ENCODE measurements at places on chromosomes 7 and 10.
A peak's percentile ranks its signal among the peaks of the same experiment; 100 is the strongest.

- no peak for DNase-seq
These were observed 34.7 kb downstream of the MET start for GRCh38 chr7:116706668-116707126.

DNA sequence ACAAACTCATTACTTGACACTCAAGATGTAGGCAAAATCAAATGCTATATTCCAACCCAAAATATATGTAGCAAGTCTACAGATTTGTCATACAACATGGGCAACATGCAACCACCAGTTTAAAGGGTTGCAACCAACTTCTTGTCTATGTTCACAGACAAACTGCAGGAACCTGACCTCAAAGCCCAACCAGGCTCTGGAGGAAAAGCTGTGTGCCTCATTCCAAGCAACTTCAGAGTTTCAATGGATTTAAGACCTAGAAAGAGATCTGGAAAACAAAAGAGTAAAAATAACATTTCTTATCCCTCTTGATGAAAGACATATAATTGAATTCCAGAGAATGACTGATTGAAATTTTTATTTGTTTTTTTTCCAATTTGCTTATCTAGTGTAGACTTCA lies 300.5 kb upstream of the ETV1 start:
- DNase-seq: no peak

DNA sequence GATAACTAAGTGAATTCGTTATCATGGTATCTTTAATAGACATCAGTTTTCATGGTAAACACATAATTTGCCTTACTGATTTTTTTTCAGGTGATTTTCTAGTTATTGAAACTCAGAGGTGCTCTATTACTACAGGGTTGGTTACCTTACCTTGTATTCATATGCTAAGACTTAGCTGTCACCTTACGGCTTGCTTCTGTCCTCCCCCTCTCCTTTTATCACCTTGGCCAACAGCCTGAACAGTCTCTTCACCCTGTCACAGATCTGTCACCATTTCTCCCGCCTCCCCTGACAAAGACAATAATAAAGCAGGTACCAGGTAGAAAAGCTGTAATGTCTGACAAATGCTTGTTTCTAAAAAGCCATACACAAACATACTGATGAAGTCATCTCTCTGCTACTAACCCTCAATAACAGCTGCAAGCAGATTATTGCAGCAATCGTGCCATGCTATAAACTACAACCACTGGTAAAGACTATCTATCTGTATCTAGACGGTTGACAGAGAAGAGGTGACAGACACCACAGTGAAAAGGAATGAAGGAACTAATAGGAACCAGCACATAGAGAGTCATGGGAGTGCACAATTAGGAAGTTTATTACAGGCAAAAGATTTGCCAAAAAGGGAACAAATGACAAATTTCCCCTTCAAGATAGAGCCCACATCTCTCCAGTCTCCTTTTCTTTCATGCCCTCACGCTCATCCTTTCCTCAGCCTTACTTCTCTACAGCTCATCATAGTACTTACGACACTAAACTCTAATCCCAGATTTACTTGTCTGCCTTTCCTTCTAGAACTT lies 57.2 kb downstream of the ARHGAP12 start:
- no peak for DNase-seq

- DNase-seq: no peak
These were observed 17.9 kb downstream of the PDIA4 start for GRCh38 chr7:149010451-149010850.

DNA sequence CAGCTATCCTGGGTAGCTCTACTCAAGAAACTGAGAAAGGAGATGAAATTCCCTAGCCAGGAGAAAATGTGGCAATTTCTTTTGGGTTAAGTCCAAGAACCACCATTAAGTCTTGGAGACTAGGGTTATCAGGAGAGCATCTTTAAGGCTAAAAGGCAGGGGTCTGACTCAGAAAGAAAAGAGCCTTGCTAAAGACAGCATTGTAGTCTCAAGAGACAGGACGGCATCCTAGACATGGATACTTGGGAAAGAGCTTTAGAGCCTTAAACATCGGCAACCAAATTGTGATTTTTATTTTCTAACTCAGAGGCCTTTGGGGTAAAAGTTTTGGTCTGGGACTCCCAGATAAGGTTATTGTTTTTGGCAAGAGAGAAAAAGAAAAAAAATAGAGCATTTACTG lies 83.1 kb downstream of the FAS start:
- no peak for DNase-seq

DNA sequence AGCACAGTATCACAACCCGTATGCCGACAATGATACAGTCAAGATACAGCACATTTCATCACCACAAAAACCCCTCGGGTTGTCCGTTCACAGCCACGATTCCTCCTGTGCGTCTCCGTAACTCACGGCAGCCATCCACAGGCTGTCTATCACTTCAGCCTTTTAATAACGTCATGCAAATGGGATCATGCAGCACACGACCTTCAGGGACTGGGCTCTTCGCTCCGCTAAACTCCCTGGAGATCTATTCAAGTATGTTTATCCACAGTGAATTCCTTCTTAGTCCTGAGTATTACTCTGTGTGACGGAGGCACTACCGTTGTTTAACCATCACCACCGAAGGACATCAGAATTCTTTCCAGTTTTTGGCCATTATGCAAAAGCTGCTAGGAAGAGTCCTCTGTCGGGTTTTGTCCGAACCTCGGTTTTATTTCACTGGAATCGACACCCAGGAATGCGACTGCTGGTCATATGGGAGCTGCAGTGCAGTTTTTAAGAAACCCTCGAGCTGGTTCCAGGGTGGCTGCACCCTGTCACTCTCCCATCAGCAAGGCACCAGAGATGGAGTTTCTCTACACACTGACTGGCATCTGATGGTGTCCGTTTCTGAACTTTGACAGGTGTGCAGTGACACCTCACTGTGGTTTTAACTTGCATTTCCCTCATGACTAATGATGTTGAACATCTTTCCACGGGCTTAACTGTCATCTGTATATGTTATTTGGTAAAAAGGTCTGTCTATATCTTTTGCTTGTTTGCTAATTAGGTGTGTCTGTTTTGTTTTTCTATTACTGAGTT lies 193.6 kb downstream of the MAD1L1 start:
- no peak for DNase-seq

DNA sequence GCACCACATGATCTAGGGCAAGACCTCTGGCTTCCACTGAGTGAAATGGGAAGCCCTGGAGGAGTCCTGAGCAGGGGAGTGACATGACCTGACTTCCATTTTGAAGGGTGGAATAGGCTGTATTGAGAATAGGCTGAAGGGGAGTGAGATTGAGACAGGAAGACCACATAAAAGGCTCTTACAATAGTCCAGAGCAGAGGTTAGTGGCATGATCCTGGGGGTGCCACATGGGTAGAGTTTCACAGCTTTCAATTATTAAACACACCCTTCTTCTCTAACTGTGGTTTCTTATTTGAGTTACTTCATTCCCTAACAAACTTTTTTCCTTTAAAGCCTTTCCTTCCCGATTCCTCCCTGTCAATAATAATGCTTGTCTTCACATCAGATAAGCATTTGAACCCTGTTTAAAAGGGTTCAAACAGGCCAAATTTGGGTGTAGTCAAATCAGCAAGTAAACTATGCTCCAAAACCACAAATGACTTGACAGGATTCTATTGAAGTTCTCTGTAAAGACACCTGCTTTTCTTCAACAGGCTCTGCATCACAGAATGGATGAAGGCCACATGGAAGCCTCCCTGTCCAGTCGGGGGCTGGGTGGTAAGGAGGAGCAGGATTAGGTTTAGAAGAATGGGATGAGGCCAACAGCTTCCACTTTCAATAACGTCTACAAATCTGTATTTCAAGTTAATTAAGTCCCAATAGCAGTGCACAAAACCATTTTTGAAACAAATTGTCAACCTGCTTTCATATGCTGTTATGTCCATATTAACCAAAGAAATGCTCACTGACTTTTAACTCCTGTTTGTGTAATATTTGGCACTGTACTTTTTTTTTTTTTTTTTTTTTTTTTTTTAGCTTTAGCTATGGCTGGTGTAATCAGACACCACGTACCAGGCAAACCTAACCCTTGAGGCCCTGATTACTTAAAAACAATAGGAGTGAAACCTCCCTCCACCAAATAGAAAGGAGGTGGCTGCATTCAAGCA lies 131.9 kb downstream of the NRCAM start:
- no peak for DNase-seq

DNA sequence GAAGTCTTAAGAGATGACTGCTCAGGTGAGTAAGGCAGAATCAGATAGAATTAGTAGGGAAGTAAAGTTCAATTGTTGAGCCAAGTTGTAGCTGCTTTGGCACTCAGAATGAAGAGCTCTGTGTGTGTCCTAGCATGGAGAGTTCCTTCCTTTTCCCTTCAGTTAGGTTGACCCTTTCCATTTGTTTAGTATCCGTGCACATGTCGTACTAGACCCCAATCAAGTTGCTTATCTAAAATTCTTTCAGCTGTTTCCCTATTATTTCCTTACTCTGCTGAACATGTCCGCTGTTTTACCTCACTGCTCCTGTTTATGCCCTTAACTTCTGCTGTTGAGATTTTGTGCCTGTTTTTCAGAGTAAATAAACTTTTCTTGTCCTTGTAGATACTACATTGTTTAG lies 13.3 kb downstream of the ZNF655 start:
- DNase-seq: no peak

DNA sequence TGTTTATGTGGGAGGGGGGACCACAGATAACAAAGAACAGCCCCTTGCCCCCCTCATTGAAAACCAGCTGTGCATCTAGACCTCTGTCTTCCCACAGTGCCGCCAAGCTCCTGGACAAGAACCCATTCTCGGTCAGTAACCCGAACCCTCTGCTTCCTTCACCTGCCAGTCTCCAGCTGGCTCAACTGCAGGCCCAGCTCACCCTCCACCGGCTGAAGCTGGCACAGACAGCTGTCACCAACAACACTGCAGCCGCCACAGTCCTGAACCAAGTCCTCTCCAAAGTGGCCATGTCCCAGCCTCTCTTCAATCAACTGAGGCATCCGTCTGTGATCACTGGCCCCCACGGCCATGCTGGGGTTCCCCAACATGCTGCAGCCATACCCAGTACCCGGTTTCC lies 91.0 kb upstream of the PDCD4 start:
- no peak for DNase-seq

GRCh38 chr10:49375611-49376010 lies 20.3 kb downstream of the DRGX start:
- DNase-seq: no peak

- DNase-seq: no peak
These were observed 28.6 kb upstream of the SAR1A start for GRCh38 chr10:70198696-70199466.

DNA sequence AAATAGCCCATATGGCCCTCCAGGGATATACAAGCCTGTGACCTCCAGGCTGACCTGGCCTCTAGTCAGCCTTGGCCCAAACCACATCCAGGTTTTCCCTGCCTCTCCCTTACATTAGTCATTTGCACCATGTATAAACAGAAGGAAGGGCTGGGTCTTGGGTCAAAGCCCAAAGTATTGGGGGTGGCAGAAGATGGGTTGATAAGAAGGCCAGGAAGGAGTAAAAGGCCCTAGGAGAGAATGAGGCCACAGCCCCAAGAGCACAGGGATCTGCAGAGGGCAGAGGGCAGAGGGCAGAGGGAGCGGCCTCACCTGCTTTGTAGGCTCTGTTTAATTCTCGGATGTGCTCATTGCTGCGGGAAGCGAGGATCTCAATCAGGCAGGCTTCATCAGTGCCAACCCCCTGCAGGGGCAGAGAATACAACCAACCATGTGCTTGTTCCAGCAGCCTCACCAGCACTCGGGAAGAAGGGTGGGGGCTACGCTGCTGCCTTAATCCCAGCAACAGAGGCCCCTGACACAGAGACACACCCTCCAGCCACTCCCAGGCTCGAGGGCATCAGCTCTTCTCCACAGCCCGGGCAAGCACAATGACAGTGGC lies 31.3 kb downstream of the PLAC9 start:
- DNase-seq: no peak

GRCh38 chr7:151920488-151920887 lies 35.8 kb upstream of the GALNTL5 start:
- DNase-seq: no peak

DNA sequence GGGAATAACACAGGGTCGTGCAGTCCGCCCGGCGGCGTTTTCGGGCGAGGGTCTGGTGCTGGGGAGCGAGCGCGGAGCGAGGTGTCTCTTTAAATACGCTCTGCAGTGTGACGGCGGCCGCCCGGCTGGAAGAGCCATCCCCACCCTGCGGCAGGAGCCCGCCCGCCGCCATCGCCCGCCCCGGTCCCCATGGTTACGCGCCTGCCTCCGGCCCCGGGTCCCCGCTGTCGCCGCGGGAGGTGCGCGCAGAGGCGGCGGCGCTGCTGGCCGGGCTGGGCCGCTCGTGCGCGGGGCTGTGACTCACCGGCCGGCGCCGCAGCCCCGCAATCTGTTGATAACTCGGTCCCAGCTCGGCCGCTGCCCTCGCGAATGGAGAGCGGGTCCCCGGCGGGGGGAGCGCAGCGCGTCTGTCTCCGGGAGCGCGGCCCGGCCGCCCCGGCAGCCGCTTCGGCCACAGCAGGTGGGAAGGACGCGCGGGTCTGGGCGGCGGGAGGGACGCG lies at the start of gene ADGRA1:
Gene ADGRA1 (plus strand): TSS at position 246 of the 500 bp plus-strand sequence. CDS start 986 bp downstream, outside the sequence.
- no peak for DNase-seq

- DNase-seq: no peak
These were observed 60.0 kb upstream of the PRPS1L1 start for GRCh38 chr7:18087687-18088078.

DNA sequence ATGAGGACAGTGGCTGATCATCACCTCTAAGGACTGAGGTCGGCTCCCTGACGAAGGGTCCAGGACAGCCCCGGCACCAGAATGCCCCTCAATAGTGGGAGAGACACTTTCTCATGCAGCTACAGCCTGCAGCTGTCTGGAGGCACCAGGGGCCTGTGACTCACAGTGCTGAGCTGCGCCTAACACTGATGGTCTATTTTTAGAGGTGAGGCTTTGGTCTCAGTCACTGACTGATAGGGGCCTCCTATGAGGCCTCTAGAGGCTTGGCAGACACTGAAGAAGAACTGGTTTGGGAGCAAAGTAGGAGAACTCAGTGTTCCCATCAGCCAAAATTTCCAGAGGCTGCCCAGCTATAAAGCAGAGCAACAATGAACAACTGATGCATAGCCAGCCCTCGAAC lies 130.1 kb downstream of the COBL start:
- no peak for DNase-seq

- DNase-seq: peak; percentile 6
These were observed 644 bp downstream of the UMAD1 start for GRCh38 chr7:7641129-7641663.

Data from activated T-helper 1 cell treated with Interleukin-2 at 50 U/mL for 16 hours (primary cell).